Esophagus muscularis mucosa (tissue), 4 donors: ENCODE measurements at places on chromosomes 13 and 19. TPM values are rescaled to one million over a fixed set of nuclear protein-coding genes. Genes with fewer than 3 reads are reported as not detected.

GRCh38 chr19:8148410-8149260 is 757 bp downstream of the FBN3 start:
- no peak for DNase-seq

DNA sequence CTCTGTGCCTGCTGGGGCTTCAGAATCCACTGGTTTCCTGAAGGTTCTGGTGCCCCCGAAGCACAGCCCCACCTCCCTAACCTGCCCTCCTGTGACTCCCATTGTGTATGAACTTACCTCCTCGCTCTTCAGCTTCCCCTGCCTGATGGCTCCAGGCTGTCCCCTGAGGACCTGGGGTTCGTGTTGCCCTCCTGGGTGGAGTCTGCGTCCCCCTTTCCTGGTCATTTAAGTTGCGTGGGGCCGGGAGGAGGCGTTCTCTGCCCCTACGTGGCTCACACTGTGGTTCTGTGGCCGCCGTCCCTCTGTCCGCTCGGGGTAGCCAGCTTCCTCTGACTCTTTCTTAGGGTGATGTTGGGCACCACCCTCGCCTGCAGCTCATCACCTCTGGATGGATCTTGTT is 13.9 kb downstream of the TFDP1 start:
- no peak for DNase-seq

Gene SHC2
- 35.6 TPM for total RNA-seq

Gene SLC10A2
- total RNA-seq = not detected
